ENCODE measurements at places on chromosomes 13 and 19. TPM values are rescaled to one million over a fixed set of nuclear protein-coding genes. Genes with fewer than 3 reads are reported as not detected.

FXYD1 gene
- total RNA-seq = 18.7 TPM

GRCh38 chr19:8262431-8262830 is 45.7 kb downstream of the CD320 start:
- no peak for DNase-seq

DNA sequence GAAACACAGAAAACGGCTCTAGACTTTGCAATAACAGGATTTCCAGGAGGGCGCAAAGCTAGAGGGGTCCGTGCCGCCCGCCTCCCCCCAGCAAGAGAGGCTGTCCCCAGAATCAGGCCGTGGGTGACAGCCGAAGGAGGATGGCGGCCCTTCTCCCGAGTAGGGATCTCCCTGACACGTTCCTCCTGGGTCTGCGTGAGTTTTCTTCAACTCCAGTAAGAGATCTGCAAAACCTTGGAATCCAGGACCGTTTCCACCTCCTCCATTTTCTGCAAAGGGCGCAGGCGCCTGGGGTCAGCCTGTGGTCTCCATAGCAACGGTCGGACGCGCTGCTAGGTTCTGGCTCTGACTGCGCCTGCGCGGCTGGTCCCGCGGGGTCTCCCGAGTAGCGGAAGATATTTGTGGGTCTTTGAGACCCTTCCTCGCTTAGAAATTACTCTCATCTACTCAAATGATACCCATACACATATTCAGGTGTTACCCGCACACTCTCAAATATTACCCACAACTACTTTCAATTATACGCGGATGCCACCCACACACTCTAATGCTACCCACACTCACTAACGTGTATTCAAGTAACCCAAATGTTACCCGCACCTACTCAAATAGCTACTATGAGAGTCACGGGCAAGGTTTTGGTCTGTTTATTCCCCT is 2.1 kb downstream of the PNMA8C start:
- peak; percentile 67 for DNase-seq

DNA sequence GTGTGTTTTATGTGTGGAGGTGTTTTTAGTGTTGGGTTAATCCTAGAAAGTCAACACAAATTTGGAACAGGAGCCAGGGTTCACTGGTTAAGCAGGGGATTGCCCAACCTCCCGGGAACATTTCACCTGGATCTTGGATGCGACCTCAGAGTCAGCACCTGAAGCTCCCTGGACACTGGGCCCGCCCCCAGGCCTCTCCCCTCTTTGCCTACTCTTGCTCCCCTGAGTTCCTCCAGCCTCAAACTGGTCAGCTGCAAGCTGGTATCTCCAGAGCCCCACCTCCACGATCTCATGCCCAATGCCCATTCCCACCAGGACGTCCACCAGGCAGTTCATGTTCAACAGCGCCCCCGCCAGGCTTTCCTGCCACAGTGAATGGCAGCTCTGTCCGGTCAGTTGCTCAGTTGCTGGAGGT is 9.7 kb downstream of the HSD17B14 start:
- DNase-seq = no peak

GRCh38 chr19:51807111-51807701 is 12.2 kb downstream of the FPR3 start:
- no peak for DNase-seq

DNA sequence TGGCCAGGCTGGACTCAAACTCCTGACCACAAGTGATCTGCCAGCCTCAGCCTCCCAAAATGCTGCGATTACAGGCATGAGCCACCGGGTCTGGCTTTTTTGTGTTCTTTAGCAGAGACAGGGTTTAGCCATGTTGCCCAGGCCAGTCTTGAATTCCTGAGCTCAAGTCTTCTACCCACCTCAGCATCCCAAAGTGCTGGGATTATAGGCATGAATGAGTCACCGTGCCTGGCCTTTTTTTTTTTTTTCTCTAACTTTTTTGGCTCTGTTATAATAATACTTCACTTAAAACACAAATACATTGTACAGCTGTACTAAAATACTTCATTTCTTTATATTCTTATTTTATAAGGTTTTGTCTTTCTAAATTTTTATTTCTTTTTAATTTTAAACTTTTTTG is 599.5 kb upstream of the PCDH9 start:
- no peak for DNase-seq

- no peak for DNase-seq
These were observed 165.5 kb downstream of the FGF14 start for GRCh38 chr13:102236341-102236740.

GRCh38 chr13:114071410-114071809 is 61.0 kb downstream of the RASA3 start:
- DNase-seq = no peak

GRCh38 chr13:100811928-100812327 is 137.3 kb upstream of the TMTC4 start:
- DNase-seq = no peak

GRCh38 chr19:13401388-13401787 is 104.9 kb downstream of the CACNA1A start:
- no peak for DNase-seq

GRCh38 chr19:15358918-15359317 is 20.7 kb downstream of the AKAP8 start:
- no peak for DNase-seq

DNA sequence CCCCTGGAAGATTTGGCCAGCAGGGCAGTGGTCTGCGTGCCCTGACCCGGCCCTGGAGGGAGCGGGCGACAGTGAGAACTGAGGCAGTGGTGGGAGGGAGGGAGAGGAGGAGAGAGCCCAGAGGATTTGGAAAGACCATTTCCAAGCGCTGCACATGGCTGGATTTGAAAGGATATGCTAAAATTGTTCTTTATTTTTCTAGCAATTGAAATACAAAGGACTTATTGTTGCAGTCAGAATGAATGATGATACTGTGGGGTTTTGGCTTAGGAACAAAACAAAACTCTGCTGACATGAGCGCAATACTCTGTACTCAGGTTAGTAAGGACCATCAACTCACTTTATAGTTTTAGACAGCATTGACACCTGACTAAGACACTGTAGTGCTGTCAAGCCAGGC is 69.5 kb downstream of the TNFRSF19 start:
- no peak for DNase-seq

GRCh38 chr19:50003810-50004419 is 21.3 kb downstream of the VRK3 start:
- DNase-seq = no peak

DNA sequence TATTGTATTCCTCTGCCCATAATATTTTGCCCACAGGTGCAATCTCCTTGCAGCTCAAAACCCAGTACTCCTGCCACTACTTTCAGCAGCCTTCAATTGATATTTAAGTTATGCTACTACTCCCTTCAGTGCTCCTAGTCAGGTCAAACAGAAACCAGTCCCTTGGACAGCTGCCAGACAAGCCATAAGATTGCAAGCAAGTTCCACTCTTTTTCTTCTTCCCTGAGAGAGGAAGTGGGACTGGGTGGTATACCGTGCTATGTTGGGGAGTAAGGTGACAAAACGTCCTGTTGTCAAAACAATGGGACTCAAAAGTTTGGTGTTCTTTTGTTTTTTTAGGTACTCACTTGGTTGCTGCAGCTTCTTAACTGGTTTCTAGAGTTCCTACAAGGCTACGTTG is 63.1 kb upstream of the FRY start:
- no peak for DNase-seq

All from liver (tissue), 10 donors.